ENCODE measurements at places on chromosomes 6 and 20. TPM values are rescaled to one million over a fixed set of nuclear protein-coding genes. Genes with fewer than 3 reads are reported as not detected.

- no peaks in the 10 kb centered on the region for H3K27me3 ChIP-seq
- no peak overlapping the region for H3K4me3 ChIP-seq
- DNase-seq, result no peak
- no peaks in the 10 kb centered on the region for H3K4me1 ChIP-seq
- no peaks in the 10 kb centered on the region for H3K36me3 ChIP-seq
These were observed 134.6 kb downstream of the GRM4 start for GRCh38 chr6:34011264-34011663.

DNA sequence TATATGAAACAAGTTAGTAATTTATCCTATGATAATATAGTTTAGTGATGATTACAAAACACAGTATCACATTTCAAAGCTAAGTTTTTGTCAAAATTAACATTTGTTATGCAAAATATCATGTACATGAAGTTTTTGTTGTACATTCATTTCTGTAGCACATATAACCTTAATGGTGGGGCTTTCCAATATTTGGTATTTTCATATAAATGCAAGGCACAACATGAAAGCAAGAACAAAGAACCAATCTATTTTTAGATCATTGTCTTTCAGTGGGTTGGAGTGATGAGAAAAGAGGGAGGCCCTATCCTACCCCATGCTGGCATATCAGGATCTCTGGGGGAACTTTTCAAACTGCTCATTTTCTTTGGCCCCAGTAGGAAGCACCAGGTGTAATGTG, 53.4 kb downstream of the FAM83B start:
- H3K4me3 ChIP-seq, result no peak overlapping the region
- H3K27me3 ChIP-seq, result no peaks in the 10 kb centered on the region
- H3K27ac ChIP-seq, result no peak overlapping the region
- no peaks in the 10 kb centered on the region for H3K36me3 ChIP-seq
- H3K4me1 ChIP-seq, result no peaks in the 10 kb centered on the region

The TGM3 gene
- not detected for total RNA-seq

DNA sequence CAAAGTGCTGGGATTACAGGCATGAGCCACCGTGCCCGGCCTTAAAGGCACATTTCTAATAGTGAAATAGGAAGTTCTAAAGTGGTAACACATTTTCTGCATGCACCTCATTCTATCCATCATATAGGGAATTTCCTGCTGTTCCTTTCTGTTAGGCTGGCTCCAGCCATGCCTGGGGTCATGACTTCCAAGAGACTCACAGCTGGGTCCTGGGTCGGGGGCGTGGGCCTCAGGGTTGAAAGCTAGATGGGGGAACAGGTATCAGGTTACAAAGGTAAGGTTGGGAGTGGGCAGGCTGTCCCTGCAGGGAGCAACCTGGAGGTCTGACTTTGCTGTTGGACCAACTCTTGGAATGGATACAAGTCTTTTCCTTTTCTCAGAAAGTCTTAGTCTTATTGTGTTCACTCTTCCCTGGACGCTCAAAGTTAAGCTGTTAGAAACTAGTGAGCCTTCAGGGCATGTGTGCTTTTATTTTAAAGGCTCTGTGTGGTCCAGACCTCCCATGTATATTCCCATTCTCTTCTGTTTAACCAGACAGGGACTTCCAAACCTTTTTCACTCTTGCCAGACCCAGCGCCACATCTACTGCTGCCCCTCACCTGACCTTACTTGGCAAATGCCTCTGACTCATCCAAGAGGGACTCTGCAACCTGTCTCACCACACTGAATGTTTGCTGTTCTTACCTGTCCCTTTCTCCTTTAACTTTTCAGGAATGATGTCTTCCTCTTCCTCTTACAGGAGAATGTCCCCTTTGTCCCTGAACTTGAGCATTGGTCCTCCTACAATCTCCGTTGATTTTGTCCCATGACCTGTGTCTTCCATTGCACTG, 64.4 kb downstream of the TMEM170B start:
- no peak overlapping the region for H3K27ac ChIP-seq
- DNase-seq, result no peak
- no peak overlapping the region for H3K4me3 ChIP-seq
- H3K36me3 ChIP-seq, result no peaks in the 10 kb centered on the region
- H3K4me1 ChIP-seq, result peaks cover 21% of the 10 kb centered on the region

- H3K27ac ChIP-seq, result no peak overlapping the region
- no peaks in the 10 kb centered on the region for H3K36me3 ChIP-seq
- no peak for DNase-seq
- peaks cover 11% of the 10 kb centered on the region for H3K4me1 ChIP-seq
- no peaks in the 10 kb centered on the region for H3K27me3 ChIP-seq
These were observed 73.6 kb downstream of the LCA5 start for GRCh38 chr6:79463621-79464050.

All from stomach (tissue), 19 donors.